ENCODE measurements at places on chromosomes 12 and 14. TPM values are rescaled to one million over a fixed set of nuclear protein-coding genes. Genes with fewer than 3 reads are reported as not detected.
A peak's percentile ranks its signal among the peaks of the same experiment; 100 is the strongest.

DNA sequence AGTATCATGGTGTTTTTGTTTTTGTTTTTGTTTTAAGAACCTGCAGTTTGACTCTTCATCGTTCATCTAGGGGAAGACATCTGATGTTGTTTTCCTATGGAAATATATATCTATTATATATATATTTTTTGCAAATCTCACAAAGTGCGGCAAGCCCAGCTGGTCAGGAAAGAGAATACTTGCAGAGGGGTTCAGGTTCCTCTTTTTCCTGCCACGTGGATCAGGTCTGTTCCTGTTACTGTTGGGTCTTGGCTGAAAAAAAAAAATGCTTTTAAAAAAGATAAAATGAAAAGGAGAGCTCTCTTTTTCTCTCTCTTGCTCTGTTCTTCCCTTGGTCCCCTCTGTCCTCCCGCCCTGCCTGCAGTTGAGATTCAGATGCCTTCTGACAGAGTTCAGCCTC, 179.4 kb upstream of the BCL2L14 start:
- no peak for DNase-seq

GRCh38 chr12:70535896-70536374, 101.3 kb downstream of the PTPRB start:
- no peak for DNase-seq

- DNase-seq: no peak
These were observed 4.4 kb downstream of the KRT18 start for GRCh38 chr12:52953181-52953841.

GRCh38 chr12:47799357-47799955, 20.2 kb downstream of the HDAC7 start:
- peak; percentile 78 for DNase-seq

DNA sequence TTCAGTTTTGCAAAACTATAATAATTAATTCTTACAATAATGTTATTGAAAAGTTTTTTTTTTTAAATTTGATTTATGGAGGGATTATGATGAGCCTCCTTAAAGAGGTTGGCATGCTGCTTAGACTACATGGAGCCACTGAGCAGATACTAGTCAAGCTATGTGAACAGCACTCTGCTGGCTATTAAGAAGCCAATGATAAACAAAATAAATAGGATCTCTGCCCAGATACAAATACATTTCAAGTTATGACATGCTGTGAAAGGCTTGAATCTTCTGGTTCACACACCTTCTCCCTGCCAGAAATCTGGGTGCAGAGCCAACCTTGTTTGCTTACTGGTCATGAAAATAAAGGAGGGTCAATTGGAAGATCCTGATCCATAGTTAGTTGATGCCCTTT, 107.4 kb upstream of the NAV3 start:
- no peak for DNase-seq

DNA sequence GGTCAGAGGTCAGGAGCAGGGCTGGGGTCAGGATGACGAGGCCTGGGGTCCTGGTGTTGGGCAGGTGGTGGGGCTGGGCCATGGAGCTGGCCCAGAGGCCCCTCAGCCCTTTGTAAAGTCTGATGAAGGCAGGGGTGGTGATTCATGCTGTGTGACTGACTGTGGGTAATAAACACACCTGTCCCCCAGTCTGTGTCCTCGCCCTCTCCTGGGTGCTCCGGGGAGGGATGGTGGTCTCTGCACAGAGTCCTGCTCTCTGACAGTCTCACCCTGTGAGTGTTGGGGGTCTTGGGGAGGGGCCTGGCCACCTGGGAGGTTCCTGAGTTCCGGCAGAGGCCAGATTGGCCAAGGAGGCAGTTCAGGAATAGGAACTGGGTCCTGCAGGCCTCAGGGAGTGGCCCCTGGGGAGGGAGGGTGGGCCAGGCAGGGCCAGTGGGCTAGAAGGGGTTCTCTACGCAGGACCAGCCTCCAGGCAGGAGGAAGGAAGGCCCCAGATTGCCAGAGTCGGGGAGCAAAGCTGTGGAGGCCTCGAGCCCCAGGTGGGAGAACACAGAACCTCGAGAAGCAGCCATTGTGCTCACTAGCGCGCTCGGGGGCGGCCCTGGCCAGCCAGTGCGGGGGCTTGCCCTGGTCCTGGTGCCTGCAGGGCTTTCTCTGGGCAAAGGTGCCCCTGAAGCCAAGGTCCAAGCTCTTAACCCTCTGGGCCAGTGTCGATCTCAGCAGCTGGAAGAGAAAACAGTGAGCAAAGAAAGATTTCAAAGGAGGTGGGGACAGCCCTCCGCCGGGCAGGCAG, 14.4 kb downstream of the ACADS start:
- no peak for DNase-seq

GRCh38 chr12:93526786-93527428, 45.6 kb upstream of the SOCS2 start:
- DNase-seq: no peak

- DNase-seq: no peak
These were observed 10.6 kb upstream of the CDKL1 start for GRCh38 chr14:50407111-50407812.

DNA sequence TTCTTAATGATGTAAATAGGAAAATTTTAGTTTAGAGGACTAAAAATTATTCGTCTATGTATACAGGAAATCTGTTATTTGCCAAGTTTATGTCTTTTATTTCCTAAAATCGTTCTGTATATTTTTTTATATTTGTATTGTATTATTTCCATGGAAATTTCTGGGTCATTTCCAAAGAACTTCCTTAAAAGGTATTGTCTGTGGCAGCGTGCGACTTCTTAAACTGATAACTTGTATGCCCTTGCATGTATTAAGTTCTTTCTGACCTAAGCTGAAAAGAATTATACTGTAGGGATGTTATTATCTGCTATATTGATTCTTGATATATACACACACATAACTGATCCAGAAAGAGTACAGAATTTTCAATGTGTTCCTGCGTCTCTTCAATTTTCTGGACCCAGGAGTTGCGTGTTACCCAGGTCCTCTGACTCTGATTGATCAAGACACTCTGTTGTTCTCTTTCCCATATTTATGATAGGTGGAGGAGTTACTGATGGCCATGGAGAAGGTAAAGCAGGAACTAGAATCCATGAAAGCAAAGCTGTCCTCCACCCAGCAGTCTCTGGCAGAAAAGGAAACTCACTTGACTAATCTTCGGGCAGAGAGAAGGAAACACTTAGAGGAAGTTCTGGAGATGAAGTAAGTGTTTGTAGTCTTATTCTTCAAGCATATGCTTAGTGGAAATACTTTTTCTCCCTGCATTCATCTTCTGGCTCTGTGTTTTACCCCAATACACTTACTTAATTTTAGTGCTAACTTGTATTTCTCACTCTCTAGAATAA, 298.5 kb downstream of the ERC1 start:
- DNase-seq: no peak

- no peak for DNase-seq
These were observed 969.7 kb upstream of the USP15 start for GRCh38 chr12:61290473-61290872.

DNA sequence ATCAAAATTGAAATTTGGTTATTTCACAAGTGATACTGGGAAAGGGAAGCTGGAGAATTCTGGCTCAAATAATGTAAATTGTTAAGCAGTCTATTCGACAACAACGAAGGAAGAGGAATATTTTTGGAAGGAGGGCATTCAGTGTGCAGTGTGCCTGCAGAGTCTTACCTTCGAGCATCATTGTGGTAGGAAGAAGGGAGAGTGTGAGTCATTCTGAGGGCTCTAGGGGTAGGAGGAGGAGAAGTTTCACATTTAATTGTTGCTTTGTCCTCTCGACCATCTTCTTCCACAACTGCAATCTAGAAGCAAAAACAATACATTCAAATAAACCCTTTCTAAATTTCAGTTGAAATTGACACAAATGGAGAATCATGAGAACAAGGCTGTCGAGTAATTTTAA, 263.0 kb downstream of the ACSS3 start:
- no peak for DNase-seq

DNA sequence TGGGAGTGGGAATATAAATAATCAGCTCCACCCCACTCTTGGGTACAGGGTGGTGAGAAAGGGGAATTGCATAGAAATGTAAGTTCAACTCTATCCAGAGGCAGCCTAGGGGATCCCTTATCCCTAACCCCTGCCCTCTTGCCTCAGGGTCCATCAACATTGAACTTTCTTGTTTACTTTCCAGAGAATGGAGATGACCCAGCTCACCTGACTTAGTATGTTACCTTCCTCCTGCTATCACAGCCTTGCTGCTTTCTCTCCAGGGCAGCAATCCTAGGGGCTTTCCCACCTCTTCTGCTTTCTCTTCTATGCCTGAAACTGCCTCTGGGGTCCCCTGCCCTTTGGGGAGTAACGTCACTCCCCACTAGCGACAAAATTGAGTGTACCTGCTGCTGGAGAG, 2.7 kb downstream of the LRP1 start:
- DNase-seq: no peak

GRCh38 chr14:95068080-95068479, 89.2 kb downstream of the DICER1 start:
- no peak for DNase-seq

- peak; percentile 47 for DNase-seq
These were observed 2.4 kb downstream of the ABCB9 start for GRCh38 chr12:122963941-122964265.

GRCh38 chr14:75960231-75960630, 21.6 kb downstream of the TGFB3 start:
- DNase-seq: no peak

GRCh38 chr12:72586456-72586855, 314.3 kb downstream of the TRHDE start:
- no peak for DNase-seq

GRCh38 chr12:124391340-124392261, 96.7 kb downstream of the RFLNA start:
- peak; percentile 74 for DNase-seq

GRCh38 chr12:92134638-92135274, 10.9 kb downstream of the BTG1 start:
- no peak for DNase-seq

- no peak for DNase-seq
These were observed 10.4 kb upstream of the KRT7 start for GRCh38 chr12:52222692-52223091.

DNA sequence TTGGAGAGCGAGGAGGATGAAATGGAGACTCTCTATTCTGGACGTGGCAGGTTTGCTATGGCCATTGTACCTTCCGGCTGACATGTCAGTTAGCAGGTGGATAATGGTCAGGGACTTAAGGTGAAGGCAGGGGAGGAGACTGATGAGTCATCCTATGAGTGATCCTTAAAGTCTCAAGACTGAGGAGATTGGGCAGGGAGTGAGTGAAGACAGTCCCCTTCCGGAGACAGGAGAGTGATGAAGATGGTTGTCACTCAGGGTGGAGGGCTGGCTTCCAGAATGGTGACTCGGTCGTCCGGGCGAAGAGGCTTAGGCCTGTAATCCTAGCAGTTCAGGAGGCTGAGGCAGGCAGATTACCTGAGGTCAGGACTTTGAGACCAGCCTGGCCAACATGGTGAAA, 49.8 kb upstream of the CCDC63 start:
- DNase-seq: no peak

GRCh38 chr12:94872007-94872653, 131.4 kb downstream of the NDUFA12 start:
- DNase-seq: no peak

- no peak for DNase-seq
These were observed 42.9 kb downstream of the FBXL14 start for GRCh38 chr12:1551496-1551895.

DNA sequence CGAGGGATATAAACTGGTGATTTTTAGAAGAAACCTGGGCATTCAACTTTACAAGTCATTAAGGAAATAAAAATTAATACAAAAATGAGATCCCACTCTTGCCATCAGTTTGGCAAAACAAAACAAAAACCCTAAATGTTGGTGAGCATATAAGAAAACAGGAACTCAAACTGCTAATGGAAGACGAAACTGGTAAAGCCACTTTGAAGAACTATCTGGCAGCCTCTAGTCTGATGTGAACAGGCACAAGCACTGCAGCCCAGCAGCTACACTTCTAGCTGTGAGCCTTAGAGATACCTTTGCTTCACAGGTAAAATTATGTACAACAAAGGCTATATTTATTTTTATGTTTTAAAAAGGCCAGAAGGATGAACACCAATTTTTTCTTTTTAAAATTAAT, 459.6 kb downstream of the ZFP36L1 start:
- no peak for DNase-seq

DNA sequence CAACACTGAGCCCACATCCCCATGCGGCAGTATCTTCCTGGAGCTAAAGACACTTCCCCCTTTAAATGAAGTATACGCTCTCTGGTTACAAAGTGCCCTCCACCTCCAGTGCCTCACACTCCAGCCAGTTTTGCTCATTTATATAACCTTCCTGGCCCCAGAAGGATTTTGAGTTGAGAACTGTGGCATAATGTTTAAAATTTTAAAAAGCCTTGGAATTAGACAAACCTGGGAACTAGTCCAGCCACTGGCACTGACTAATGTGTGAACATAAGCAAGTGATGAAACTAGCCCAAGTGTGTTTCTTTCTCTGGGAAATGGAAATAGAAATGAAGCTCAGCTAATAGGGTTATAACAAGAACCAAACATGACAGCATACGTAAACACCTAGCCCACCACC, 723.7 kb upstream of the USP15 start:
- DNase-seq: no peak

GRCh38 chr14:97120611-97121031, 323.4 kb downstream of the VRK1 start:
- no peak for DNase-seq

The ITGB7 gene
- 0.50 TPM for polyA plus RNA-seq

The DLK1 gene
- polyA plus RNA-seq: 6.4 TPM

The ZNF641 gene
- polyA plus RNA-seq: 8.0 TPM

The RNU4-1 gene
- not detected for polyA plus RNA-seq

The BTG1 gene
- polyA plus RNA-seq: 23.5 TPM

The NKX2-8 gene
- polyA plus RNA-seq: not detected

The ENDOU gene
- polyA plus RNA-seq: 0.08 TPM

The NGB gene
- not detected for polyA plus RNA-seq

The ARHGEF25 gene
- polyA plus RNA-seq: 20.3 TPM

The PCK2 gene
- polyA plus RNA-seq: 1.5 TPM

The PRMT5 gene
- polyA plus RNA-seq: 10.4 TPM

The SYCP3 gene
- polyA plus RNA-seq: 0.04 TPM

The GLT8D2 gene
- 3.0 TPM for polyA plus RNA-seq

The NPFF gene
- polyA plus RNA-seq: not detected

The MIP gene
- polyA plus RNA-seq: not detected

The RAB21 gene
- 25.3 TPM for polyA plus RNA-seq

All from heart left ventricle (tissue), 16 donors.